A673 (cell line): ENCODE measurements at places on chromosomes 3 and 15. TPM values are rescaled to one million over a fixed set of nuclear protein-coding genes. Genes with fewer than 3 reads are reported as not detected.
A peak's percentile ranks its signal among the peaks of the same experiment; 100 is the strongest.

DNA sequence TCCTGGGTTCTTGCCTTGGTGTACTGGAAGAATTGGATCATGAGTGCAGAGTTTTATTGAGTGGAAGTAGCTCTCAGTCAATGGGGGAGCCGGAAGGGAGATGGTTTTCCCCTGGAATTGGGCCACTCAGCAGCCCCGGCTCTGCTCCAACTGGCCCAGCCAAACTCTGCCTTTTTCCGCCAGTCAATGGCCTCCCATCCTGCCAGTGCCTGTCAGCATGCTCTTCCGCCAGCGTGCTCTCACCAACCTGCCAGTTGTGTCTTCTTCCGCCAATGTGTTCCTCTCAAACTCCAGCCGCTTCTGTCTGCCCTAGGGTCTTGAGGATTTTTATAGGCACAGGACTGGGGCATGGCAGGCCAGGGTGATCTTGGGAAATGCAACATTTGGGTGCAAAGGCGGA lies 12.4 kb upstream of the AADACL2 start:
- no peak for DNase-seq

Gene BFSP2
- total RNA-seq = not detected in 2 replicates

Gene RNF13
- 21.7 and 23.0 TPM in 2 replicates for total RNA-seq

Gene CD200
- not detected in 2 replicates for total RNA-seq

DNA sequence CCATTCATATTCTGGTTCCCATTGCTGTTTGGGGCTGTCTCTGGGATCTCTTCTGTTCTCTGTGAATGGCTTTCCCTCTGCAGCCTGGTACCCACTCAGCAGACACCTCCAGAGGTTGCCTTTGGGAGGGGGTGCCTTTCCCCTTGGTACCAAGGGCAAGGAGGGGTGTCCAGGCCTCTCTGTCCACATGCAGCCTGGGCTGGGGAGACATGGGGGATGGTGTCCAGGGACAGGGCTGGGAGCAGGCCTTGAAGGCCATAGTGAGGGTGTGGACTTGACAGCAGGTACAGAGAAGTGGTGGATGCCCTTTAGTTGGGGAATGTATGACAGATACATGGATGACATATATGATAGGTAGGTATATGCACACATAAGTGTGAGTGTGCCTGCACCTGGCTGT lies 83.7 kb downstream of the PLXNA1 start:
- DNase-seq = no peak

- peak; percentile 82 for DNase-seq
These were observed 42.8 kb upstream of the RAF1 start for GRCh38 chr3:12706504-12707253.

DNA sequence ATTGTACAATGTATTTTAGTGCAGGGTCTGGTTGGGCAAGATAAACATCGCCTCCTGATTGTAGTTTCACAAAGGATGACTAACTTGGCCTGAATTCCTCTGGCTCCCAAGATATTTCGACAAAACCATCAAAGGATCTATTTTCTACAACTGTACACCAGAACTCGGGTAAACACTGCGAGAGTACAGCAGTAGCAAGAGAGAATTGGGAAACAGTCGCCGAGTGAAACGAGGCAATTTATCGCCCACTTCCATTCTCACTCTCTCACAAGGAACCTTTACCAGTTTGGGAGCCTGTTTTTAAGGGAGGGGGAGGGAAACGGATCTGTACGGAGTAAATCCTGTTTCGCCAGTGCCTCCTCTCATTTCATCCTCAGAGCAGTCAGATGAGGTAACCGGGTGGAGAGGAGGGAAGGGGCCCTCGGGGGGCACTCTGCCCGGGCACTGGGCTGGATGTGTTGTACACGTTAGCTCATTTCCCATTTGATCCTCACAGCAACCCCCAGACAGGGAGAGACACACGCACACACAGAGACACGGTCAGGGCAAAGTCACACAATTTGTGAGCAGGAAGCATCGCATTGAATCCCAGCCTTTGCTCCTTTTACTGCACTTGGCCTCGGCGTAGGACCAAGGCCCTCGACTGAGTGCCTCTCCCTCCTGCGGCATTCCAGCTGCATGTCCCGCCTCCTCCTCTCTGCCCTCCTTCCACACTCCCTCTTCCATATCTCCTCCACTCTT lies 120.1 kb downstream of the LIPC start:
- DNase-seq = no peak
